ENCODE measurements at places on chromosomes 6 and 20. TPM values are rescaled to one million over a fixed set of nuclear protein-coding genes. Genes with fewer than 3 reads are reported as not detected.

TAGAP gene
- 8.8 TPM for total RNA-seq

GRCh38 chr6:27650620-27651370 is 177.9 kb upstream of the ZNF184 start:
- DNase-seq: peak; percentile 77
- no peak overlapping the region for H3K27ac ChIP-seq
- H3K27me3 ChIP-seq: peaks cover 7% of the 10 kb centered on the region
- no peaks in the 10 kb centered on the region for H3K36me3 ChIP-seq
- H3K4me3 ChIP-seq: no peak overlapping the region

DNA sequence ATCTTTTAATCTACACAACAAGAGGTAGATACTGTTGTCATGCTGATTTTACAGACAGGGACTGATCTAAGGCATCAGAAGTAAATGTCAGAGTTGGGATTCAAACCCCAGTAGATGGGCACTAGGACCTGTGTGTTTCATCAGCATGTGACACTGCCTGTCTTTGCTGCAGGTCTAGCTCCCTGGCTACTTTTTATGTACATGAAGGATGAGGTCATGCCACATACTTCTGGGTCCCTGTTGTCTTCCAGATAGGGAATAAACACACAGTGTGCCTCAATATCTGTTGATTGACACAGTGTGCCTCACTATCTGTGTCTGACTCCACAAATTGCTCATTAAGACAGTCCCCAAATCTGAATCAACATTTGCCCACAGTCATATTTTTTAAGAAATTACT is 106.9 kb downstream of the TFAP2B start:
- DNase-seq: no peak
- no peaks in the 10 kb centered on the region for H3K27me3 ChIP-seq
- H3K4me1 ChIP-seq: no peaks in the 10 kb centered on the region
- no peak overlapping the region for H3K4me3 ChIP-seq
- no peak overlapping the region for H3K27ac ChIP-seq

- H3K4me1 ChIP-seq: no peaks in the 10 kb centered on the region
- H3K4me3 ChIP-seq: no peak overlapping the region
- H3K36me3 ChIP-seq: no peaks in the 10 kb centered on the region
- no peak for DNase-seq
Observed at GRCh38 chr6:77136086-77136485, 327.2 kb downstream of the HTR1B start.

GRCh38 chr20:20214757-20215275 is 153.1 kb upstream of the INSM1 start:
- H3K36me3 ChIP-seq: no peaks in the 10 kb centered on the region
- DNase-seq: no peak
- no peaks in the 10 kb centered on the region for H3K27me3 ChIP-seq
- no peak overlapping the region for H3K4me3 ChIP-seq

- no peak overlapping the region for H3K4me3 ChIP-seq
- no peaks in the 10 kb centered on the region for H3K36me3 ChIP-seq
- H3K27me3 ChIP-seq: no peaks in the 10 kb centered on the region
- no peak overlapping the region for H3K27ac ChIP-seq
- DNase-seq: no peak
Observed at GRCh38 chr20:2421247-2421646, 40.5 kb downstream of the TGM6 start.

DNA sequence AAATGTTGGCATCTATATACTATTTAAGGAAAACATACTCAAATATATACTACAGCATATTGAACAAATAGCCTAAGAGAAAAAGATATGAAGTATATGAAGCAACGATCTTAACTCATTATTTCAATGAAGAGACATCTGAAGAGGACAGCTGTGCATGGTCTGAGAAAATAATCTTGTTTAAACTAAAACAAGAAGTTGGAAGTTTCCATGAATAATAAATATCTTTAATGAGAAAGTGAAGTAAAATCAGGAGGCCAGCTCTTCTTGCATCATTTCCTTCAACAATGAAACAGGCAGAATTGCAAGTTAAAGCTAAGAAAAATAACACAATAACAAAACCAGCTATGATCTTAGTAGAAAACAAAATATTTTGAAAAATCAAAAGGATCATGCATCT is 1265.4 kb upstream of the MAP3K7 start:
- H3K27ac ChIP-seq: no peak overlapping the region
- H3K4me3 ChIP-seq: no peak overlapping the region
- H3K4me1 ChIP-seq: no peaks in the 10 kb centered on the region
- DNase-seq: peak; percentile 70
- no peaks in the 10 kb centered on the region for H3K36me3 ChIP-seq

GRCh38 chr20:63854766-63855362 is 6.4 kb upstream of the ABHD16B start:
- peaks cover 25% of the 10 kb centered on the region for H3K4me1 ChIP-seq
- no peaks in the 10 kb centered on the region for H3K36me3 ChIP-seq
- H3K27ac ChIP-seq: peak overlapping the region; percentile 71
- no peak for DNase-seq
- H3K4me3 ChIP-seq: no peak overlapping the region
- H3K27me3 ChIP-seq: no peaks in the 10 kb centered on the region

GRCh38 chr6:16337295-16337975 is 99.0 kb downstream of the GMPR start:
- H3K36me3 ChIP-seq: no peaks in the 10 kb centered on the region
- no peaks in the 10 kb centered on the region for H3K27me3 ChIP-seq
- peak; percentile 97 for DNase-seq
- no peak overlapping the region for H3K4me3 ChIP-seq
- peaks cover 10% of the 10 kb centered on the region for H3K4me1 ChIP-seq
- H3K27ac ChIP-seq: peak overlapping the region; percentile 9

DNA sequence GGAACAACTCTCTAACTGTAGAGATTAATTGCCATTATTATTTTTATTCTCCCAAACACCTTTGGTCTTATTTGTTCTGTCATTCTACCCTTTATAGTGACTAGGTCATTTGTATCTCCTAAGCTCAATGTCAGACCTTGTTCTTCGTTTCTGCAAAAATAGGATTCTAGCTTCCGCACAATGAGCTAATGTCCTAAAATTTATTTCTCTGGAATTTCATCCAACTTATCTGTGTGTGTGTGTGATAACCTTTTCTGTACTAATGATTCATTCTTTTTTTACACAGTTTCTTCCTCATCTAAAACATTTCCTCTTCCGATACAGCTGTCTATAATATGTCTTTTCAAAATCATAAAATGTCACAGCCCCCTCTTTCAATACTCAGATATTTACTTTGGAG is 84.5 kb downstream of the DOK5 start:
- no peak for DNase-seq
- H3K4me3 ChIP-seq: no peak overlapping the region
- H3K4me1 ChIP-seq: no peaks in the 10 kb centered on the region
- no peak overlapping the region for H3K27ac ChIP-seq

DNA sequence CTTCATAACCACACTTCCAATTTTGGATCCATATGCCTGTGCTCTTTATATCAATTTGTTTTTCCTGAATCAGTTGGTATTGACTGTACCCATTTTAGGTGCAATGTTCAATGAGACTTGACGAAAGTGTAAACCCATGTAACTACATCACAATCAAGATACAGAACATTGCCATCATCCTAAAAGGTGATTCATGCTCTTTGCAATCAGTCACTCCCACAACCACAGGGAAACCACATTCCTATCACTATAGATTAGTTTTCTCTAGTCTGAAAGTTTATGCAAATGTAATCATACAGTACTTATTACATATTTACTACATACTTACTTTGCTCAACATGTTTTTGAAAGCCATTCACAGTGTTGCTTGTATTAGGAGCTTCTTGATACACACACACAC is 167.4 kb downstream of the ADGRG6 start:
- no peaks in the 10 kb centered on the region for H3K4me1 ChIP-seq
- H3K4me3 ChIP-seq: no peak overlapping the region
- no peak for DNase-seq
- no peaks in the 10 kb centered on the region for H3K27me3 ChIP-seq

DNA sequence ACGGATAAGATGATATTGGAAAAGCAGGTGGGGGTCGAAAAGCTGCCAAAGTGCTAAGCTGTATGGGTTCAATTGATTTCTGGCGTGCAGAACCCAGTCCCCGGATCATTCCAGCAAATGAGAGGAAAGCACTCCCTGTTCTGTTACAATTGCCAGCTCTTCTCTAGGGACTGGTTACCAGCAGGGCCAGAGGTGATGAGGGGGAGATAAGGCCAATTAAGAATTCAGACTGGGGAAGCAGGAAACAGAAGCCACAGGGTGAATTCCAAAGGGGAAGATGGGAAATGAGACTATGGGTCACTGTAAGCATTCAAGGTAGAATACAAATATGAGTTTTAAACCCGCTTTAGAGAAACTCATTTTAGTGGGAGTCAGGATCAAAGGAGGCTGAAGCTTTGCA is 349.4 kb upstream of the MAP3K7 start:
- H3K27me3 ChIP-seq: no peaks in the 10 kb centered on the region
- H3K36me3 ChIP-seq: no peaks in the 10 kb centered on the region
- no peak overlapping the region for H3K4me3 ChIP-seq
- no peak for DNase-seq
- no peak overlapping the region for H3K27ac ChIP-seq
- no peaks in the 10 kb centered on the region for H3K4me1 ChIP-seq

DNA sequence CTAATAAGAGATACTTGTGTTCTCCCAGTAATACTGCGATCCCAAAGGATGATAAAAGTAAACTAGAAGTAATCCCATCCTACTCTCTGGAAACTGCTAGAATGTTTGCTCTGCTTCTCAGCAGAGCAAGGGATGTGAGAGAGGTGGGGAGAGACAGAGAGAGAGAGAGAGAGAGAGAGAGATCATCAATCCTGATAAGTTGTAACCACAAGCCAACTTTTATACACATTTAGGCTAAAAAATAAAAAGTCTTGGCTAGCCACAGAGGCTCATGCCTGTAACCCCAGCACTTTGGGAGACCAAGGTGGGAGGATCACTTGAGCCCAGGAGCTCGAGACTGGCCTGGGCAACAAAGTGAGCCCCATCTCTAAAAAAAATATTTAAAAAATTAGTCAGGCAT is 16.0 kb upstream of the TRIM38 start:
- DNase-seq: no peak
- no peaks in the 10 kb centered on the region for H3K36me3 ChIP-seq
- H3K4me1 ChIP-seq: no peaks in the 10 kb centered on the region
- no peak overlapping the region for H3K4me3 ChIP-seq

- no peaks in the 10 kb centered on the region for H3K27me3 ChIP-seq
- H3K36me3 ChIP-seq: no peaks in the 10 kb centered on the region
- peak overlapping the region; percentile 86 for H3K4me3 ChIP-seq
Observed at GRCh38 chr6:137867685-137868509, 838 bp downstream of the TNFAIP3 start.

- H3K4me3 ChIP-seq: no peak overlapping the region
- DNase-seq: peak; percentile 61
- H3K36me3 ChIP-seq: no peaks in the 10 kb centered on the region
- H3K27ac ChIP-seq: no peak overlapping the region
- no peaks in the 10 kb centered on the region for H3K27me3 ChIP-seq
Observed at GRCh38 chr6:79384845-79385244, 150.4 kb upstream of the HMGN3 start.

DNA sequence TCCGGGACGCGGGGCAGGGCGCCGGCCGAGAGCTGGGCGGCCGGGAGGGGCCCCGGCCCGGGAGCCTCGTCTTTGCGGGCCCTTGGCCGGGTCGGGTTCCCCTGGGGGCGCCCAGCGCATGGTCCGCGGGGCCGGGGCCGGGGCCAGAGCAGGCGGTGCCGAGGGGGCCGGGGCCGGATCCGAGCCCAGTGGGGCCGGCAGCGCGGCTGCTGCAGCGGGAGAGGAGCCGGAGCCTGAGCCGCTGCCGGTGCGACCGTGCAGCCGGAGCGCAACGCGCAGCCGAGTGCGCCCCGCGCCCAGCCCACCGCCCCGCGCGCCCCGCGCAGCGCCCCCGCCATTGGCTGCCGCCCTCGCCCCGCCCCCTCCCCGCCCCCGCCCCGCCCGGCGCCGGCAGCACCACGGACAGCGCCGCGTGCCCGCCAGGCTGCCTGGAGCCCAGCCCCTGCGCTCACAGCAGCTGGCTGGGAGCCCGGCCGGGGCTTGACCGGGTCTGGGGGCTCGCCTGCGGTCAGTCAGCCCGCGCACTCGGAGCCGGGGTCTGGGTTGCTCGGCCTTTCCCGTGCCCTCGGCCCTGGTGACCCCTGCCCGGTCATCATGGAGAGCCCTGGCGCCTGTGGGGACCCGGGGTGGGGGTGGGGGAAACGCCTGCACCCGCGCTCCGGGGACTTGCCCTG is at the start of gene HRH3:
TSS of gene HRH3 (minus strand) at position 287 of the 674 bp plus-strand sequence. CDS start 308 bp downstream, outside the sequence.
- peak; percentile 61 for DNase-seq
- no peak within 1 kb of the TSS for H3K4me3 ChIP-seq
- peaks cover 23% of the 10 kb centered on the region for H3K27me3 ChIP-seq

GRCh38 chr20:47280228-47280627 is 76.3 kb downstream of the ZMYND8 start:
- H3K4me3 ChIP-seq: no peak overlapping the region
- H3K4me1 ChIP-seq: no peaks in the 10 kb centered on the region
- no peak overlapping the region for H3K27ac ChIP-seq
- H3K27me3 ChIP-seq: no peaks in the 10 kb centered on the region
- peaks cover 22% of the 10 kb centered on the region for H3K36me3 ChIP-seq

DNA sequence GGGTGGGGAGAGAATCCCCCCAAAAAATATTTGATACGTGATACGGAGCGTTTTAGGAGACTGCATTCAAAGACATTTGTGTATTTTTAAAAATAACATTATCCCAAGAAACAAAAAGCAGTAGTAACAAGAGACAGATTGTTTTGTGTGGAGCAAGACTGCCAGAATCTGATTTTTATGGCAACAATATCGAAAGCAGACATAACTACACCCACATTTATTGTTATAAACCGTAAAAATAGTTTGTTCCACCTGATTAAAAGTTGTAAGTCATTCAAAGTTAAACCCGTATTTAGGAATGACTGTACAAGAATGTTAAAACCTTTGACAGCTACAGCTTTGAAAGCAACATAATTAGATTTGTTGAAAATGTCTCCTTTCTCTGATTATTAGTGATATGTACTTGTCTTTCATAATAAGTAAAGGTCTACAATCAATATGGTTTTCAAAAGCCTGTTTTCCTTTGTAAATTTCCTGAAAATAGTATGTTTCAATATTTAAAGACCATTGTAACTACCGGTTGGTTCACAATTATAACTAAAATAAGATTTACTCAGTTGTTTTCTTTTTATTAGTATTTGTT is 2.7 kb downstream of the EYA4 start:
- H3K4me1 ChIP-seq: no peaks in the 10 kb centered on the region
- peaks cover 32% of the 10 kb centered on the region for H3K27me3 ChIP-seq
- H3K36me3 ChIP-seq: no peaks in the 10 kb centered on the region
- H3K27ac ChIP-seq: no peak overlapping the region
- DNase-seq: no peak
- H3K4me3 ChIP-seq: no peak overlapping the region

DNA sequence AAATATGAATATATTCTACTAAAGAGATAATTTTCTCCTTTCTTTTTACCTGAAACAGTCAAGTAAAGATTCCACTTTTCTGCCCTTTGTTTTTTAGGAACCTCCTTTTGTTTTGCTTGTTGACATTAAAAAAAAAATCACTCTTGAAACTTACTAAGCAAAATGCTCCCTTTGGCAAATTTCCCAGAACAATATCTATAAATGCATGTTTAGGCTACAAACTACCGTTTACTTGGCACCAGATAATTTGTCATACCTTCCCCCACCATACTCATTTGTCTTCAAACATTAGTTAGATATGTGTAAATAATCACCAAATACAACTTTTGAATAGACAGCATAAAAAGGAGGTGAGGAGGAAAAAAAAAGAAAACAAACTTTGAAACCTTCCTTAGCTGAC is 604.7 kb downstream of the RFPL4B start:
- no peaks in the 10 kb centered on the region for H3K4me1 ChIP-seq
- DNase-seq: no peak
- no peaks in the 10 kb centered on the region for H3K36me3 ChIP-seq
- H3K4me3 ChIP-seq: no peak overlapping the region

- DNase-seq: no peak
- H3K27ac ChIP-seq: no peak overlapping the region
- H3K4me3 ChIP-seq: no peak overlapping the region
- no peaks in the 10 kb centered on the region for H3K36me3 ChIP-seq
- H3K4me1 ChIP-seq: peaks cover 2% of the 10 kb centered on the region
- H3K27me3 ChIP-seq: no peaks in the 10 kb centered on the region
Observed at GRCh38 chr6:37987018-37987417, 167.5 kb downstream of the ZFAND3 start.

Data from kidney (tissue), 22 donors.